Stimulated activated CD4-positive, alpha-beta T cell treated with anti-CD3 and anti-CD28 coated beads, TNF-alpha, amount 100 ng/mL, for 48 hours (primary cell): ENCODE measurements at places on chromosomes 3 and 15.

GRCh38 chr3:144104186-144104585, 132.6 kb downstream of the DIPK2A start:
- no peak for DNase-seq

GRCh38 chr3:18394384-18394995, 30.6 kb downstream of the SATB1 start:
- no peak for DNase-seq

DNA sequence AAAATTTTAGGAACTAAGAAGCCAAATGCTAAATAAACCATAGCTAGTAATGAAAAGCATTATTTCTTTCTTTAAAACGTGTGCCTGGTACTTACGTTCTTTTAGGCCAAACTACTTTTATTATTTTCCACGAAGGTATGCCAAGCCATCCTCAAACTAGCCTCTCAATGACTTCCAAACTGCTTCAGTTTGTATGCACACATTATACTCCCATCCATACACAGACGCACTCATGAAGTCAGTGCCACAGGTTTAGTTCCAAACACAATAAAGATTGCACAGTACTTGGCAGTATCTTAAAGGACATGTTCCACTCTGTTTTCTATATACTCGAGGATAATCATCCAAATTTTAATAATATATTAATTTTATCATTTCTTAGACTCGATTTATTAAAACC, 609.2 kb upstream of the ZNF385D start:
- DNase-seq, result no peak

GRCh38 chr15:40011303-40011702, 27.7 kb downstream of the SRP14 start:
- no peak for DNase-seq

DNA sequence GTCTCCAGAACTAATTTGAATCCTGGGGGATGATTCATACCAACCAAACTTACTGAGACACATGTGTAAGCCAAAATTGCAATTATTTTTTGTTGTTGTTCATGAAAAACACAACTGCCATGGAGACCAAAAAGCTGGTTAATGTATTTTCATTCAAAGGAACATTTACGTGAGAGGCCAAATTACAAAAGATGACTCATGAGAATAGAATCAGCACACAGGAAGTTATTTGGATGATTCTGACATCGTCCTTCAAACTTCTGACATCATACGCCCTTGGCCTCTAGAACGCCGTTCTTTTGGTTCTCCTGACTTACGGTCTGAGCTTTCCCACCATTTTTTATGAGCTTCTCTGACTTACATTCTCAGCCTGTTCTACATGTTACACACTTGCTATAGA, 3.0 kb upstream of the ZNF280D start:
- DNase-seq, result no peak

DNA sequence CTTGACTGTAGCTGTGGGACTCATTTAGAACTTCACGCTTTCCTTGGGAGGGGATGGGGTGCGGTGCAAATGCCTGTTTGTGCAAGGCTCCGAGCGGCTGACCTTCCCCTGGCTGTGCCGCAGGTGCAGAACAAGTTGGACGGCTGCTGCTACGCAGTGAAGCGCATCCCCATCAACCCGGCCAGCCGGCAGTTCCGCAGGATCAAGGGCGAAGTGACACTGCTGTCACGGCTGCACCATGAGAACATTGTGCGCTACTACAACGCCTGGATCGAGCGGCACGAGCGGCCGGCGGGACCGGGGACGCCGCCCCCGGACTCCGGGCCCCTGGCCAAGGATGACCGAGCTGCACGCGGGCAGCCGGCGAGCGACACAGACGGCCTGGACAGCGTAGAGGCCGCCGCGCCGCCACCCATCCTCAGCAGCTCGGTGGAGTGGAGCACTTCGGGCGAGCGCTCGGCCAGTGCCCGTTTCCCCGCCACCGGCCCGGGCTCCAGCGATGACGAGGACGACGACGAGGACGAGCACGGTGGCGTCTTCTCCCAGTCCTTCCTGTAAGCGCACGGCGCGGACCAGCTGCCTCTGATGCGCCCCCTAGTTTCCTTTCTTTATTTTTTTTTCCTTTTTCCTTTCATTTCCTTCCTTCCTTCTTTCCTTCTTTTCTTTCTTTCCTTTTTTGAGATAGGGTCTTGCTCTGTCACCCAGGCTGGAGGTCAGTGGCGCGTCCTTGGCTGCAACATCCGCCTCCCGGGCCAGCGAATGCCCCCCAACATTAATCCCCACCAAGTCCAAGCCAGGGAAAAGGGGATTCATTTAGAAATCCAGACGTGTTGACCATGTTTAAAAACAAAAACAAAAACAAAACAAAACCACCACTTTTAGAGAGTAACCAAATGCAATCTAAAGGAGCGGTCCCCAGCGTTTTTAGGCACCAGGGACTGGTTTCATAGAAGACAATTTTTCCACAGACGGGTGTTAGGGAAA, 42.7 kb downstream of the EIF2AK4 start:
- peak; percentile 25 for DNase-seq

- no peak for DNase-seq
These were observed 118.5 kb upstream of the LIPC start for GRCh38 chr15:58313304-58313703.

DNA sequence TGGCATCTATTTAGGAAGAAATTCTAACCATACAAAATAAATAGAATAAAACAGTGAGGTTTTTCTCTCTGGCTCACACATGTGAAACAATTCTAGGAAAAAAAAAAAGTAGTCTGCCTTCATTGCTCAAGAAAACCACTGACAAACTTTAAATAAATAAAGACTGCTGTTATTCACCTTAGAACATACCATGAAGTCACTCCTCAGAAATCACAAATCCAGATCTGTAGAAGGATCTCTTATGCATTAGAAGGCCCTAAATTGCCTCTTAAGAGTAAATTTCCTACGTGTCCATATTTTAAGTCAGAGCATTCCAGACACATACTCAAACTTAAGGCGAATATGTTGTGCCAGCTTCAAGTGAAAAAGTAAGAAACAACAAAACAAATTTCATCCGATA, 217.3 kb downstream of the ZIC4 start:
- DNase-seq, result no peak

DNA sequence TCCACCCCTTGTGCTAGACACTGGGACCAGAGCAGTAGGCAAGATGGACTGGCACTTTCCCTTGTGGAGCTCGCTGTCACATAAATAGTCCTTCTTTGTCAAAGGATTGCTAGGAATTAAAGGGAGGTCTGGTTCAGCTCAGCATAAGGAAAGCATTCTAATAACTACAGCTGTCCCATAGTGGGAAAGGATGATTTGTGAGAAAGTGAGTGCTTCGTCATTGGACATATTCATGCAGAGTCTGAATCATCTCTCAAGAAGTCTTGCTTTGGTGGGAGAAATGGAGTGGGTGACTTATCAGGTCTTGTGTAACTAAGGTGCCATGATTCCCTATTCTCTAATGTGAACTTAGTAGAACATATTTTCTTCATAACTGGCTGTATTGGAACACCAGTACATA, 14.7 kb downstream of the PPARG start:
- DNase-seq, result no peak

- no peak for DNase-seq
These were observed 383.0 kb downstream of the TBL1XR1 start for GRCh38 chr3:176814285-176814684.

DNA sequence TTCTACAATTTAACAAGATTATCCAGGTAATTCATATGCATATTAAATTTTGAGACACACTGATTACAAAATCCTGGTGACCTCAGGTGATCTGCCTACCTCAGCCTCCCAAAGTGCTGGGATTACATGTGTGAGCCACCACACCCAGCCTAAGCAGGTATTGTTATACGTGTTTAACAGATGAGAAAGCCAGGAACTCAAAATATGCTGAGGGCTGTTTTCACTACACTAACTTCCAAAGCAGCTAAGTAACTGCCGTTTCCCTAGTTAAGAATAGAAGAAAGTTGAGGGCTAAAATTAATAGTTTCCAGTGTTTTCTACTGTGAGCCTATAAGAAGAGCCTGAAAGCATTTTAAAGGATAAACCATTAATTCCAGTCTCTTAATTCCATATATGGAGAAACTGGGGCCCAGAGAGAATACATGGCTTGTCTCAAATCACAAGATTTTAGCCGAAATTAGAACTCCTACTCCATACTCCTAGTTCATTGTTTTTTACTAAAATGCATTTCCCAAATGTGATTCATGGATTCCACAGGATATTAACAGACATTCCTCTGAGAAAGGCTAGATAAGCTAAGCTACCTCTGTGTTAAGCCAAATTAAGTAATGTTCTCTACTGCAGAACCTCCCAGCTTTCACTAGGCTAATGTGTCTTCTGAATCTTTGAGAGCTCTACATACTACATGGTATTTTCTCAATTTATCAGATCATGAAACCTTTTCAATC, 17.0 kb upstream of the AVEN start:
- no peak for DNase-seq

DNA sequence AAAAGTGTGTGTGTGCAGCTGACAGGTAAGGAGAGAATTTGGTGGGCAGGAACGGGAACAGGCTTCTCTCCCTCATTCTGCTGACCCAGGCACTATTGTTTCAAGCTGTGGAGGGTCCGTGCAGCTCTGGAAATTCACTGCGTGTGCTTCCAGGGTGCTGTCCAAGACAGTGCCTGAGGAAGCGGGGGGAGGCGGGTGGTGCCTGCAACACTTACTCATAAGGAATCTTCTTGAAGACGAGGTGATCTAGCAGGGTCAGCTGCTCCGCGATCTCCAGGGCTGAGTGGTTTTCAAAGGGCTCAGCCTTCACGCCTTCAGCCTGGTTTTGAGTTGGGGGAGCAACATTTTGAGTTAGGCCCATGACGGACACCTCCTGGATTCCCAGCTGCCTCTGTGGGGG, 46.6 kb upstream of the CTSH start:
- no peak for DNase-seq

DNA sequence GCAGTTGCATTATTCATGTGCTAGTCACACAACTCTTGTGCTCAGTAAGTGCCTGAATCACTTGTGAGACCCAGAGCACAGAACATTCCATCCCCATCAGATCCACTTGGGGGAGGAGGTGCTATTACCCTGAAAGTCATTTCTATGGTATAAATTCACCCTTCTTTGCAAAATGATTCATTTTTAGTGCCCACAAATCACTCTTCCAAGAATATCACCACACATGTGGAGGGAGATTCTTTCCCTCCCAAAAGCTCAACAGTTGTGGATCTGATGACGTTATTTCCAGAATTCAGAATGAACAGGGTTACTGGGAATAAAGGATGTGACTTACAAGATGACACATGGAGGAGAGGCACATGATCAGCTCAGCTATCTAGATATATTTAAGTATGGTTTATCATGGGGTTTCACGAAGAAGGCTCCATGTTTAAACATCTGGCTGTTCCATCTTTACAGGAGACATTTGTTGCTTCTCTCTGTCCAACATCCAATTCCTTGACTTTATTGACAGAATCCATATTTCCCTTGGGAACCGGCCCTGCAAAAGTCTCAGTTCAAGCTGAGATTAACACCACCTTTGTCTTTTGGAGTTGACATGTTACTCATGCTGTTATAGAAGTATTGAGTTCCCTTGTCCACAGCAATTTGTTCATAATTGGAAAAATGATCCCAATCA, 214.2 kb upstream of the PROK2 start:
- DNase-seq, result peak; percentile 26

- no peak for DNase-seq
These were observed 16.8 kb downstream of the PLA2G4F start for GRCh38 chr15:42139596-42139995.

DNA sequence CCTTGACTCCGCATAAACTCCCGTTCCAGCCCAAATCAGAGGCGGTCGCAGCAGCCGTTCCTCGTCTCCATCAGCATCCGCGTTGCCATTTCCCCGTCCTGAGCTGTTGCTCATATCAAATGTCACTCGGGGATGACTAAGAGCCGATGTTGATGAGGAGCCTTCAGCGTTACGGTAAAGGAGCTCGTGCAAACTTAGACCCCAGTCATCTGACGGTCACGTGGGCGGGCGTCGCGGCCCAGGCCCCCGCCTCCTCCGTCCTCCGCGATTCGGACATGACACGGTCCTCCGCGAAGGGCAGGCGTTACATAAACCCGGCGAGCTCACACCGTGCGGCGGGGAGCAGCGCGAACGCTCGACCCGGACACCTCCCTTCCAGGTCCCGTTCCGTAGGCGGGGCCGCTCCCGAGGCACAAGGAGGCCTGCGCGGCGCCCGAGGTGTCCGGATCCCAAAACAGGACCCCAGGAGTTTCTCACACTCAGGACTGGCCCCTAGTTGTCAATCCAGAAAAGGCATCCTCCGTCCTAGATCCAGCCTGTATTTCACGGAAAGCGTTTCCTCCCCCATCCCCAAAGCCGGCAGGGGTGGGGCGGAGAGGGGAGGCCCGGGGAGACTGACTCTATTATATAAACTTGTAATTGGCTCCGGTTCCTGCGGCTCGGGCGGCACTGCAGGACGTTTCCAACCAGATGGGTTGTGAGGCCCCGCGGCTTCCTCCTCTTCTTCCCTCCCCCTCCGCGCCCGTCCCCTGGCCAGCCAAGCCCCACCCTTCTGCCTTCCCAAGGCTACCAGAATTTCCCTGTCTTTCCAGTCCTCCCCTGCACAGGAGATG, 100.0 kb upstream of the IGF1R start:
- peak; percentile 44 for DNase-seq

DNA sequence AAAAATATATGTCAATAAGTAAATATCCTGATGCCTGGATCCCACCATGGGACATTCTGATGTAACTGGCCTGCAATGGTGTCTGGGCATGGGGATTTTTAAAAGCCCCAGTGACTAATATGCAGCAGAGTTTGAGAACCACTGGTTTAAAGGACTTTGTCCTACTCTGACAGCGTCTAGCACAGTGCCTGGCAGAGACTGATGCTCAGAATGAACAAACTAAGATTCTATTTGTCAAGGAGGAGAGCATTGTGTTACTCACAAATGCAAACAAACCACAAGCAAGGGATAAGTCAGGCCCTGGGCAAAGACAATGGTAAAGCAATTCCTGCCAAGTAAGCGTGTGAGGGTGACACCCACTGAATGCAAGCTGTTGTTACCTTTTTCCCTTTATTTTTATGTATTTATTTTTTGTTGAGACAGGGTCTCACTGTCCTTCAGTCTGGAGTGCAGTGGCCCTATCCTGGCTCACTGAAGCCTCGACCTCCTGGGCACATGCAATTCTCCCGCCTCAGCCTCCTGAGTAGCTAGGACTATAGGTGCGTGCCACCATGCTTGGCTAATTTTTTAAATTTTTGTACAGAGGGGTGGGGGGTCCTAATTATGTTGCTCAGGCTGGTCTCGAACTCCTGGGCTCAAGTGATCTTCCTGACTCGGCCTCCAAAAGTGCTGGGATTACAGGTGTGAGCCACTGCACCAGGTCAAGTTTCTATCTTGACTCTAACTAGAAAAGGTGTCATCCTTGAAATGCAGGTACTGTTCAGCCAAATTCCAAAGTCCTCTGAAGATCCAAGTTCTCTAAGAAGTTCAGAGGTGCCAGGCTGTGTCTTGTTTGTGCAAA, 909 bp upstream of the GPD1L start:
- no peak for DNase-seq

GRCh38 chr15:95440712-95441111, 889.8 kb upstream of the NR2F2 start:
- no peak for DNase-seq

DNA sequence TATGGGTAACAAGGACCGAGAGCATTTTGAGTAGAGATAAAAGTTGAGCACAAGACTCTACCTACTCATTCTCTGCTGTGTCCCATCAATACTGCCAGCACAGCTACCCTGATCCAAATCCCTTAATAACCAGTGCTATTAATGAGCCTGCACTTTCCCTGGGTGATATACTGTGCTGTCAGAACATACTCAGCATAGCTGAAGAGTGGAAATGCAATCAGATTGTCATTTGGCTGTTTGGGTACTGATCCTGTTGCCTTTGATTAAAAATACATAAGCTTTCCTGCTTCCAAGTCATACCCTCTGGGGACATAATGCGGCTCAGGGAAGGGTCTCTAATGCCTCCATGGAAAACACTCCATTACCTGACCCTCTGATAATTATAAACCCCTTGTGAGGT, 917.5 kb downstream of the SQOR start:
- DNase-seq, result no peak

- no peak for DNase-seq
These were observed 93.7 kb downstream of the NFKBIZ start for GRCh38 chr3:101943029-101943428.
